ENCODE measurements at places on chromosomes 12 and 14. TPM values are rescaled to one million over a fixed set of nuclear protein-coding genes. Genes with fewer than 3 reads are reported as not detected.
A peak's percentile ranks its signal among the peaks of the same experiment; 100 is the strongest.

DNA sequence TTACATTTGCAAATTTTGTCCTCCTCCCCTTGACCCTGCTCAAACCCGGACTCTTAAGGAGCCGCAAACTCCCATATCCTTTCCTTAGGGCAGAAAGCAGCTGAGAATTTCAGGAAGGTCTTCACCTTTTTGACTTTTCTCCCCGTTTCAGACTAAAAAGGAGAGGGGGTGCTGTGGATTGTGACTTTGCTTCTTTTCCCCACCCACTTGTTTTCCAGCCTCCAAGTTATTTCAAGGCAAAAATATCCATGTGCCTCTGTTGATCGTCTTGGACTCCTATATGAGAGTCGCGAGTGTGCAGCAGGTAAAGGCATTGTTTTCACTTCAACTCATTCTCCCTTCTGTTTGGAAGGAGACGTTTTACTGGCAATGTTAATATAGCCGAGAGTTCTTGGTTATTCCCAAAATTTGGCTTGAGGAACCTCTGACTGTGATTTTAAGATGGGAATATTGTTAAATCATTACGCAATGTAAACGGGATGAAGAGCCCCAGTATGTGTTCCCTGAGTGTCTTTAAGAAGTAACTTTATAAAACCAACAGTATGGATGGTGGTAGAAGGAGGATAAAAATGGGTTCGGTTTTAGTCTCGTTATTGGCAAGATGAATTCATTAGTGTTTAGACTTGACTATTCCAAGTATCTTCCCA is 663 bp downstream of the LRRK2 start:
- DNase-seq = no peak

- DNase-seq = peak; percentile 96
Measured at GRCh38 chr12:124906606-124907261, 7.7 kb downstream of the UBC start.

Gene EPYC
- total RNA-seq = not detected

Gene NTN4
- 711 TPM for total RNA-seq

DNA sequence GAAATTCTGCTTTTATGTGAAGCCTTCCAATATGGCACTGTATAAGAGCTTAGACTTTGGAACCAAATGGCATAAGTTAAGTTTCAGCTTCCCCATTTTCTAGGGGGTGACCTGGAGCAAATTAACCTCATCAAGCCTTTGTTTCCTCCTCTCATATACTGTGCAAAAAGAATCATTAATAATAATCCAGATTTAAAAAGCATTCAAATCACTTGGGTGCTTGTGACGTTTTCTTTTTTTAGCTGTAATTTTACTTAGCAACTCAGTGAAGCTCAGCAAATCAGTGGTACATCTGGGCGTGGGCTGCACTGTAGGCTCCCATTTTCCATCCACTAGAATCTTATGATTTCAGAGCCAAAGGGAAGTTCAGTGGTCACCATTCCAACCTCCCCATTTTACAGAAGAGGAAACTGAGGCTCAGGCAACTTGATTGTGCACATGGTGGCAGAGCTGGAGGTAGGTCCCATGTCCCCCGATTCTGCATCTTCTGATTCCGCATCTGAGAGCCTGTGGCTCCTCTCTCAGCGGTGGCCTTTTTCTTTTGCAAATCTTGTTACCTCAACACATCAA is 131.2 kb downstream of the SNAPC1 start:
- no peak for DNase-seq

GRCh38 chr12:68119724-68120211 is 39.8 kb downstream of the IFNG start:
- no peak for DNase-seq

GRCh38 chr12:98895086-98895651 is 250.1 kb downstream of the APAF1 start:
- no peak for DNase-seq

Gene PPP1R1A
- total RNA-seq = 0.17 TPM

Gene SIX1
- total RNA-seq = 0.17 TPM

Gene ZFHX2
- 0.23 TPM for total RNA-seq

Gene SPIC
- not detected for total RNA-seq

Gene B4GALNT3
- not detected for total RNA-seq

Gene ZNF268
- total RNA-seq = 39.8 TPM

Gene AQP2
- total RNA-seq = not detected

GRCh38 chr14:30779210-30779609 is 95.1 kb upstream of the COCH start:
- DNase-seq = no peak

- DNase-seq = no peak
Measured at GRCh38 chr14:84465880-84466279, 1064.1 kb upstream of the FLRT2 start.

DNA sequence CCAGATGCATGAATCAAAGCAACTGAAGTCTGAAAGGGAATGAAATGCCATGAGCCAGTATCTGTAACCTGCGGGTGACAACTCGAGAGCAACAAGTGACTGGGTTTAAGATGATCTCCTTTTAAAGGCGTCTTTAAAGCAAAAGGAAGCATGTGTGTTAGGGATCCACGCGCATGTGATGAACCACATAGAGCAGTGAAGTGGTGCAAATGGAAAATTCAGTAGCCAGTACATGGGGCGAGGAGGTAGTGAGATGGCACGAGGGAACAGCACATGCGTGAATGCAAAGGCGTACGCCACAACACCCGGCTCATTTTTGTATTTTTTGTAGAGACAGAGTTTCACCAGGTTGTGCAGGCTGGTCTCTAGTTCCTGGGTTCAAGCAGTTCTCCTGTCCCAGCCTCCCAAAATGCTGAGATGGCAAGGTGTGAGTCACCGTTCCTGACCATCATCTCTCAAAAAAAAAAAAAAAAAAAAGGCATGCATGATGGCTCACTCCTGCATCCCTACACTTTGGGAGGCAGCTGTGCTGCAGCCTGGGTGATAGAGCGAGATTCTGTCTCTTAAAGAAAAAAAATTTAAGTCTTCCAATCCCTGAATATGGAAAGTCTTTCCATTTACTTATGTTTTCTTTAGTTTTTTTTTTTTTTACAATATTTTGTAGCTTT is 24.6 kb upstream of the BCL7A start:
- no peak for DNase-seq

Gene ADAMTS20
- total RNA-seq = not detected

Gene DDX55
- 16.6 TPM for total RNA-seq

DNA sequence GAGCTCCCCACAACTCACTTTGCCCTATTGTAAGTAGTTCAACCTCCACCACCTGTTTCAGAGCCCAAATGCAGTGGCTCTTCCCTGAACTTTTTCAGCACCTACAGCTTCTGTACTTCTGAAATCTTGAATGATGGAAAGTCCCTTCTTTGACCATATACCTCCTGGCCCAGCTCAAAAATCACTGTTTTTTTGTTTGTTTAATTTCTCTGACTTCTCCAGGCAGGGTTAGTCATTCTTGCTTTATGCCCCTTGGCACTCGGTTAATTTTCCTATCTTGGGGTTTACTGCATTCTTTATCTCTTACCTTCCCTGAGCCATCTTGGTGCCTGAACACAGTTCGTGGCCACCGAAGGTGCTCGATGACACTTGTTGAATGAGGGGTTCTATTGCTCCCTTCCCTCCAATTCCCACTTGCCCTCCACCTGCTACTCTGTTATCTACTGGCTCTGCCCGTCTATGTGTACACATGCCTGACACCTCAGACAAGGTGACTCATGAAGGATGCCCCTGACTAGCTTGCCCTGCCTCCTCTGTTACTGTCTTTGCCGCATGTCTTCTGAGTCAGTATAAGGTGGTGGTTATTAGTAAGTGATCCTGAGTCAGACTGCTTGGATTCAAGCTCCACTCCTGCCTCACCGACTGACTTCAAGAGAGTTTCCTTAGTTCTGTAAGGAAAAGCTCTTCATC is 4.4 kb downstream of the AMHR2 start:
- DNase-seq = no peak

DNA sequence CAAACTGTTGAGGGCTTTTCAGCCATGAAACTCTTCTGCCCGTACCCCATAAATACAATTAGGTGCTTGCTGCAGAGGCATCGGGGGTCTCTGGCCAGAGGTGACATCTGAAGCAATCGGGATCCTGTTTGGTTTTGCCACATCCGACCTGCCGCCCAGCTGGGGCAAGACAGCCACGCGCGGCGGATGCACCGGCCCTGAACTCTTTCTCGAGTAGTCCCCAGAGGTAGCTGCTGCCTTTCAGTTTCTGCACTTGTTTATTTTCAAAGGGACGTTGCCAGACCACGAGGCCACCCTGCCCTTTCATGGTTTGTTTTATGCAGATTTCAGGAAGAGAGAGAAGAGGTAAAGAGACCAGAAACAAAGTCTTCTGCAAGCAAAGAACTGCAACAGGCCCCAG is 10.6 kb upstream of the MLXIP start:
- peak; percentile 71 for DNase-seq

- peak; percentile 57 for DNase-seq
Measured at GRCh38 chr14:70981000-70981952, 74.0 kb downstream of the PCNX1 start.

- no peak for DNase-seq
Measured at GRCh38 chr12:127237151-127237550, 1029.8 kb upstream of the TMEM132C start.

- no peak for DNase-seq
Measured at GRCh38 chr12:31742891-31743290, 14.1 kb upstream of the AMN1 start.

Gene ITPK1
- total RNA-seq = 24.0 TPM

DNA sequence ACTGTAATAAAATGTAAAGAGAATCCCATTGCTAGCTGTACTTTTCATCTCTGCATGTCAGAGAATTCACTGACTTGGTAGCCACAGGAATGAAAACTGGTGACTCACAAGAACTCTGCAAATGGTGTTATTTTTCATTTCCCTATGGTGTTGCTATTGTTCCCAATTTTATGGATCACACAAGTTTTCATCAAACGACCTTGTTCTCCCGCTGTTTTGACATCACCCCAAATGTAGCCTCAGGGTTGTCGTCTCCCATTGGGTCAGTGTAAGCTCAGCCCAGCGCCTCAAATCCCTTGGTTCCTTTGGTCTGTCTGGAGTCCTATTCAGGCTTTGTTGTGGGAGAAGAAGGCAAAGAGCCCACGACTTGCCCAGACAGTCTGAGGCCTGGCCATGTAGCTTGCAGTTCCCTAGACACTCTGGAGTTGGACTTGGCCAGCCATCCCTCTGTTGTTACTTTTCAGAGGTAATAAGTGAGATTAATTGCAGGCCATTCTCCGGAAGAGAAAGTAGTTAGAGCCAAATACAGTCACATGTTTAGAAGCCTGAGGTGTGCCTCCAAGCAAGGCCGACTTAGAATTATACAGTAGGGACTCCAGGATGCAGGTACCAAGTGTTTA is 159.2 kb downstream of the TGFB3 start:
- DNase-seq = no peak

All from dermis blood vessel endothelial cell (primary cell).